ENCODE measurements at places on chromosomes 11 and 22.

GRCh38 chr22:23743303-23743705 is 7.6 kb downstream of the ZNF70 start:
- DNase-seq = peak; percentile 43

DNA sequence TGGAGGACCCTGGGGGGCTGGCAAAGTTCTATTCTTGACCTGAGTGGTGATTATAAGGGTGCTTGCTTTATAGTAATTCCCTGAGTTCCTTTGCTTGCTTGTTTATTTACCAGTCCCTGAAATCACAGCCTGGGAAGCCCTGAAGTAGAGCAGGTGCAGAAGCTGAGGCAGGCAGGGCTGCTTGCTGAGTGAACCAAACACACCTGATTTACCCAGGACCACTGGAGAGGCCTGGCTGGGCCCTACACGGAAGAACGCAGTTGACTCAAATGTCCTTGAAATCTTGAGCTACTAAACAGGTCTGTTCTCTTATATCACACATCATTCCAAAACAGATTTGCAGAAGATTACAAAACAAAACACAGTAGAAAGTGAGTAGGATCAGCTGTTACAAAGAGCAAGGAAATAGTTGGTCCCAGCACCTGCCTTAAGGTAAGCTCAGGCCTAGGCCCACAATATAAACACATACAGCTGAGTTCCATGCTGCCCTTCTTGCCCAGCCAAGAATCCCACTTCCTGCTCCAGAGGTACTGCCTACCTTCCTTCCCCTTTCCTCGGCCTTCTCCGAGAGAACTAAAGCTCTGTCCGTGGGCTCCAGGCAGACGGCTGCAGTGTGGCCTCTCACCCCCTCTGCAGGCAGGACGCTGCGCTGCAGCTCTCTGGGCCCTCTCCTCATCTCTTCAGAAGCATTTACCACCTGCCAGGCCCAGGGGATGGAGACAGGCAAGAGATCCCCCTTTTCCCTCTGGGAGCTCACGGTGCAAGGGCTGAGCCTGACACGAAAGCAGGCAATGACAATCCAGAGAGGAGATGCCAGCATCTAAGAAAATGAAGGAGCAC is 46.1 kb upstream of the SCUBE2 start:
- peak; percentile 84 for DNase-seq

- DNase-seq = no peak
These were observed 19.8 kb downstream of the PTDSS2 start for GRCh38 chr11:469684-470560.

- DNase-seq = no peak
These were observed 32.3 kb upstream of the P2RY2 start for GRCh38 chr11:73185680-73186293.

DNA sequence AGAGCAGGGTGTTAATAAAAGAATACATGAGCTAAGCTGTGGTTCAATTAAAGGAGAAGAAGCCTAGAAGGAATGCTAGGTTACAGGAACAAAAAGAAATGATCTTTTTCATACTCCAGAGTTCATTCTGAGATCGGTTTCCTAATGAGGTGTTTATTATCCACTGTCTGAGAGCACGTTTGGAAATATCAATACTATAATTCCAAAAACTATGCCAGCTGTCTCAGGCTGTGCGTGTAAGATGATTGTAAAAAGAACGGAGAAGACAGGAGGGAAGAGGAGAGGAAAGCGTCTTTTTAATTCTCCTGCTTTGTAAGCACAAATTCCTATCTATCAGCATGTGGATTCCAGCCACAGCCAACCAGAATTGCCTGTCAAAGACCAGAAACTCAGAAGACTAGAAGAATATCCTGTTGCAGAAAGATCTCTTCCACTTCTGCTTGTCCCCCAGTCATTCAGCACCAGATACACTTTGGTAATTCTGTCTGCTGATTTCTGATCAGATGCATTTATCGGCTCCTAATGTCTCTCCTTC is 25.7 kb downstream of the APOL5 start:
- no peak for DNase-seq

- DNase-seq = no peak
These were observed 137.7 kb upstream of the DDI1 start for GRCh38 chr11:103898577-103899336.

GRCh38 chr11:48164836-48165235 is 51.8 kb upstream of the OR4B1 start:
- DNase-seq = no peak

- DNase-seq = no peak
These were observed 3.6 kb upstream of the OR2AT4 start for GRCh38 chr11:75100314-75100713.

DNA sequence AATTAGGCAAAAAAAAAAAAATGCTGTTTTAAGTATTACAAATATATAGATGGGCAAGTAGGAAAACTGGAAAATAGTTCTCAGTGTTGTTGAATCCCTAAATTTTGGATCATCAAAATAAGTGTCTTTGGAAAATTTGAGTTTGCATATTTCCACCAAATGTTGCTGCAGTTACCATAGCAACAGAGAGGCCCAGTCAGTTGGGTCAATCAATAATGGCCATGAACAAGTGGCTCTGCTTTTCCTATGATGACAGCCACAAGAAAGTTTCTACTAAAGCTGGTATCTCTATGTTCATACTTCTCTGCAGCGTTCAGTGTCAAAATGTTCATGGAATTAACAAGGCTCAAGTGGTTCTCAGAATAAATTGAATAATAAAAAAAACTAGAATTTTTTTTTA is 79.1 kb downstream of the SERGEF start:
- no peak for DNase-seq

DNA sequence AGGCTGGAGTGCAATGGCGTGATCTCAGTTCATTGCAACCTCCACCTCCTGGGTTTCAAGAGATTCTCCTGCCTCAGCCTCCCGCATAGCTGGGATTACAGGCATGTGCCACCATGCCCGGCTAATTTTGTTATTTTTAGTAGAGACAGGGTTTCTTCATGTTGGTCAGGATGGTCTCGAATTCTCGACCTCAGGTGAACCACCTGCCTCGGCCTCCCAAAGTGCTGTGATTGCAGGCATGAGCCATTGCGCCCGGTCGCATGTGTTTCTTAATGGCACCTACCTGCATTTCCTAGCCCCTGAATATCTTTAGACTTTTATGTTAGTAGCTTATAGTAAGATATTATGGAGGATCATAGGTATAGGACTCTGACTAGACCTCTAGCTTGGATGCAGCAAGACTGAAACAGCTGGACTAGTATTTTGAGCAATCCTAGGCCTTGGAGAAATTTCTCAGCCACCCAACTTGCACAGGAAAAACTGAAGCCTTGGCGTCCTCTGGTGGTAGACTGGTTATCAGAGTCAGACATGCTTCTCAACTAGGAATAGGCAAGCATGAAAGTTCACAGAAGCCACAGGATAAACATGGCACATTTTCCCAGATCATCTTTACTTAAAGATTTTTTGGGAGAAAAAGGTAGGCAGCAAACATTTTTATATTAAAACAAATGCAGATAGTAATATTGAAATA is 22.7 kb upstream of the C1QTNF4 start:
- peak; percentile 50 for DNase-seq

DNA sequence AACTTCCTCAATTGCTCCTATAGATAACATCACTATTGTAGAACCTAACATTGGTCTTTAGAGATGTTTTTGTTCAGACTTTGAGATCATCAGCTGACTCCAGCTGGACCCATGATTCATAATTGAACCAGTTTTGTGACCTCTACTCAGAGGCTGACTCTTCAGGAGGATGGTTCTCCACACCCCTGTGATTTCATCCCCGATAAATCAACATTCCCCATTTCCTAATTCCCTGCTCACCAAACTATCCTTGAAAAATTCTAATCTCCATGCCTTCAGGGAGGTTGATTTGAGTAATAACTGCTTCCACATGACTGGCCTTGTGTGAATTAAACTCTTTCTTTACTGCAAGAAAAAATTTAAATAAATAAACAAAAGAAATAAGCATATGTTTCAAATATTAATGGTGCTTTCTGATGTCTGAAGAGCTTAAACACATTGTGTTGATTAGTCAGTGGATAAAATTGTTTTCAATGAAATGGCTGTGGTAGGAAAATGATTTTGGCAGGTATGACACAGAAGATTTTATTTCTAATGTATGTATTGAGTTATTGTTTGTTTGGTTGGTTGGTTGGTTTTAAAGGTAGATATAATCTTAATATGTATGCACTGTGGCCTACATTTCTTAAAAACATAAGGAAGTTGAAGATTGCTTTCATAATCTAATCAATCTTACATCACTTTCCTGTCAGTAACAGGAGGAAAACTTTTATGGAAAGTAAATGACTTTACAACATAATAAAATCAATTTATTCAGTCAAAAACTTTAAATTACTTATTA is 427.9 kb upstream of the CCDC179 start:
- no peak for DNase-seq

DNA sequence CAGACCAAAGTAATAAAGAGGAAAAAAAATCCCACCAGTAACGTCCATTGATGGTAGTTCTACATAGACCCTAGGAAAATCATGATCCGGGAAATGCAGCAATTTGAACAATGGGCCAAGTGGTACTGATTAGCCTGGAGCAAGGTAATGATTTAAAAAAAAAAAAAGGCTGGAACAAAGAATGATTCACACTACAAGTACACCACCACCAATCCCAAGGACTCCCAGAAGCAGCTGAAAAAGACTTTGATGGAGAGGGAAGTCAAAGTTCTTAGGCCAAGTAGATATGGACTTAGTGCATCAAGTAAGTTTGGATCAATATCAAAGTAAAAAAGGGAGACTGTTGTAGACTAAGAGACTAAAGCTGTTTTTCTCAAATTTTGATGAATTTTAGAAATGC is 11.8 kb downstream of the KCTD14 start:
- DNase-seq = no peak

DNA sequence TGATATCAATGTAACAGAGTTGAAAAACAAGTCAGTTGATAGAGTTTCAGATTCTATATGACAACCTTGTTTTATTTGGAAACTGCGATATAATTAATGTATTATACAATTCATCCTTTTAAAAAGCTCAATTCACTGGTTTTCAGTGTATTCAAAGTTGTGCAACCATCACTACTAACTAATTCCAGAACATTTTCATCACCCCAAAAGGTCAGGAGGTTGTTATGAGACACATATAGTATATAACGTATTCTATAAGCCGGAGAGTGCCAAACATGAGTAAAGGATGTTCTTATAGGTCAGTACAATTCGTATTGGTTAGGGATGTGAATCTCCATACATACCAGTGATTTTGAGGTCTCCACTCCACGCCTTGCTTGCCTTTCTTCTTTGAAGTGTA is 40.1 kb upstream of the UCP3 start:
- DNase-seq = no peak

- no peak for DNase-seq
These were observed 1.9 kb downstream of the CRYBB1 start for GRCh38 chr22:26615830-26616435.

DNA sequence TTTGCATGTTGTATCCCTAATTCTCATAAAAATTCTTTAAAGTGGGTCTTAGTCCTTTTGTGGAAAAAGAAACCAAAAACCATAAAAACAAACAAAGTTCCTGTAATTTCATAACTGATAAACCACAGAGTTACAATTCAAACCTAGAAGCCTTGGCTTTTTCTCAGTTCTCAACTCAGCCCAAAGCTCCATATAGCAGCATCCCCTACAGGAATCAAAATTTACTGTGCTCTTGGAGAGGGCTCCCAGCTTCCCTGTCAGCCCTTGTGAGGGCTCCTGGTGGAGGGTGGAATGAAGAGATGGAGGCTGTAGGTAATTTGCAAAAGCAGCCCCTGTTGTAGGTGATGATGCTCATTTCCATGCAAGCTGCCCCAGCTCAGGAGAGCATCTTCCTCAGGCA is 506.1 kb upstream of the KIRREL3 start:
- no peak for DNase-seq

DNA sequence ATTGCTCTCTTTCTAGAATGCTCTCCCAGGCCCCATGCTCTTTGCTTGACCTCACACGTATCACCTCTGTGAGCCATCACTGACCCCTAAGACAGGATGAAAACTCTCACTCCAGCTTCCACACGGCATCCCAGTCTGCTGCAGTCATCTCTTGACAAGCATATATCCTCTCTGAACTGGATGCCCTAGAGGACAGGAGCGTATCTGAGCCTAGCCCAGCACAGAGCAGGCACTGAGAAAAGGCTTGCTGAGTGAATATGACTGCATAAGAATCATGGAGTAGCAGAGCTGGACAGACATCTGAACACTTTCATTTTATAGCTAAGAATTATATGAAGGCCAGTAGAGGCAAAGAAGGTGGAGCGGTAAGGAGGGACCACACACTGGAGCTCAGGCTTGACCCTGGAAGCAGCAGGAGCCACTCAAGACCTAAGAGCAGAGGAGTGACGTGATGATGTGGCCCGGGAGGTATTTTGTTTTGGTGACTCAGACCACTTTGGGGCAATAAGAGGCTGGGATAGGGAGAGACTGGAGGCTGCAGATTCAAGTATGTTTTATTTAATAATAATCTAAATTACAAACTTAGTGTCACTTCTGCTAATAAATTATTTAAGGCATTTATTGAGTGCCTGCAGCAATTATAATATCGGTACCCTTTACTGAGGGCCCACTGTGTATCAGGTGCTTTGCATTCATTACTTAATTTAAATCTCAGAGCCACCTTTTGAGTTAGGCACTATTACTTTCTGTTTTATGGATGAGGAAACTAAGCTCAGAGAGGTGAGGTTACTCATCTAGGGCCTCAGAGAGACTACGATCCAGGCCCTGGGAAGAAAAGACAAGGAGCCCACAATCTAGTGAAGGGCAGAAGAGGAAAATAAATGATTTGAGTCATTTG is 42.6 kb downstream of the MAP6 start:
- DNase-seq = no peak

DNA sequence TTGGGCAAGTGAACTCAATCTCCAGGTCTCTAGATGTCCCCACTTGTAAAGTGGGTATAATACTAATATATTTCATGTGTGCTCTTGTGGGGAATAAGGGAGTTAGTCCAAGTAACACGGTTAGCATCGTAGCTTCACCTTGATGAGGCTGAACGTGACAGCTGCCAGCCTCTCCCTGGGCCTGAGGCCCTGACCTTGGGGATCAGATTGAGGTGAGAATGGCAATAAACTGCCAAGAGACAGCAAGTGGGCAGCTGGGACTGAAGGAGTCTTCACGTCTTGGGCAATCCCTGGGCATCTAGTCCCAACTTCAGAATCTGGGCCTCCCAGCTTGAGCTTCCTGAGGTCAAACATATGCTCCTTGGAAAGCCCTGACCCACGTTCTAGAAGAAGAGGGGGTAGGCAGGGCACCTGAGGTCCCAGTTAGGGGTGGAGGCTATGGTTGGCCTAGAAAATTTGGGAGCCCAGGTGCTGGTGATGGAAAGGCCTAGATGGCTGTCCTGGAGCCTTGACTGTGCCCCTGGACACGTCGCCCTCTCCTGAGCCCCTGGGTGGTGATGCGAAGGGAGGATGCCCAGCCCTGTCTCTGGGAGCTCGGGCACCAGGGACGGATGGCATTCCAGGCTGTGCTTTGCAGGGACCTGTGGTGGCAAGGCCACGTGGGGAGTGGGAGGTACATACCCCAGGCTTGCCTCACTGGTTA is 23.4 kb downstream of the ADAMTS15 start:
- DNase-seq = no peak

- no peak for DNase-seq
These were observed 66.2 kb downstream of the ALX4 start for GRCh38 chr11:44243595-44244343.

GRCh38 chr11:77474684-77475060 is 778 bp upstream of the PAK1 start:
- DNase-seq = no peak

- DNase-seq = no peak
These were observed 539.2 kb downstream of the NTM start for GRCh38 chr11:131909426-131910177.

GRCh38 chr11:2298795-2299761 is 2.6 kb downstream of the C11orf21 start:
- peak; percentile 61 for DNase-seq

GRCh38 chr11:70521475-70522308 is 123.4 kb downstream of the CTTN start:
- no peak for DNase-seq

- DNase-seq = no peak
These were observed 1088.2 kb downstream of the TBC1D22A start for GRCh38 chr22:47850644-47851151.

Measured in NCI-H2081 (cell line).